ENCODE measurements at places on chromosomes 6 and 20.

DNA sequence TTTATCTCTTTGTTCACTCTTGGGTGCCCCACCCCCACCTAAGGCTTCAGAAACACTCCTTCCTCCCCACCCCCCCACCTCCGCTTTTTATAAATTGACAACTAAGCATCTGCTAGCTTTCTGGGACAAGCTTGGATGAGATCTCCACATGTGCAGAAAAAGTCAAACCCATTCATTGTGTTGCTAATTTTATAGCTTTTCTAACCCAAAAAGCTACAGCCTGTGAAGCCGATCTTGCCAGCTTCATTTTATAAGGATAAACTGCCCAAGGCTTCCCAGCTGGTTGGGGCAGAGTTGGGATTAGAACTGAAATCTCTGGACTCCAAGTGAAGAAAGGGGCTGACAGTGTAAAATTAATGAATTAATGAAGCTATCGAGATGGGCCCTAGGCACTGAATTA is 24.1 kb downstream of the BPIFB4 start:
- no peak for DNase-seq

- DNase-seq, result no peak
These were observed 135.9 kb downstream of the TMEM242 start for GRCh38 chr6:157187182-157188083.

DNA sequence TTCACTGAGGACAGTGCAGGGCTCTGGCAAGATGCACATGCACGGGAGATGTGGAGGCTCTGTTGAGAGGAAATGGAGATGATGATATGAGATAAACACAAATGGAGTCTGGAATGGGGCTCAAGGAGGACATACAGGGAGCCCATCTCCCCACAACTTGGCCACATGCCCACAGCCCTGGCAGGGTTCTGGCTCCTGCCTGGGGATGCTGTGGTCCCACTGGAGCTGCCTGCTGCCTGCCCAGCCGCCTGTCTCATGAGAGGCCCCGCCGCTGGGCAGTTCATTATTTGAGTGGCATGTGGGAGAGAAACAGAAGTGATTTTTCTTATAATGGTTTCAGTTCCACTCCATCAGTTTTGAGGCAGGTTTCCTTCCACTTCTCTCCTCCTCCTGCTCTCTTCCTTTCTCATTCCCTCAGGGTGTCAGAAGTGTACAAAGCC is 133.6 kb upstream of the TRAF3IP2 start:
- no peak for DNase-seq

GRCh38 chr20:62617711-62618483 is 24.4 kb upstream of the SLCO4A1 start:
- DNase-seq, result peak; percentile 59

DNA sequence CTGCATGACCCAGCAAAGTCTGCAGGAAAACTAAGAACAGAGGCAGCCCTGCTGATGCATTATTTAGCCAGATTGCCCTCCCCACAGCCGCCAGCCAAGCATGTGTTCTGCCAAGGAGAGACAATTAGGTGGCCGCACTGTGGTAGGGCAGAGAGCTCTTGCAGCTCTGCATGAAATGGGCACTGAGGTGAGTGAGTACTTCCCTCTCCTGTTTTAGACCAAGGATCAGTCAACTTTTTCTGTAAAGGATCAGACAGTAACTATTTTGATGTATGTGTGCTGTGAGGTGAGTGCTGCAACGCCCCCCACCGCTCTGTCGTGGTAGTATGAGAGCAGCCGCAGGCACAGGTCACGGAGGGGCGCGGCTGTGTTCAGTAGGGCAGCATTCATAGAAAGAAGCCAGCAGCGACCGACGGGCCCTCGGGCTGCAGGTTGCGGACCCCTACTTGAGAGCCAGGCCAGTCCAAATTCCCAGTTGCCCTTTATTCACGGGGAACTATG is 23.8 kb upstream of the FAM50B start:
- no peak for DNase-seq

DNA sequence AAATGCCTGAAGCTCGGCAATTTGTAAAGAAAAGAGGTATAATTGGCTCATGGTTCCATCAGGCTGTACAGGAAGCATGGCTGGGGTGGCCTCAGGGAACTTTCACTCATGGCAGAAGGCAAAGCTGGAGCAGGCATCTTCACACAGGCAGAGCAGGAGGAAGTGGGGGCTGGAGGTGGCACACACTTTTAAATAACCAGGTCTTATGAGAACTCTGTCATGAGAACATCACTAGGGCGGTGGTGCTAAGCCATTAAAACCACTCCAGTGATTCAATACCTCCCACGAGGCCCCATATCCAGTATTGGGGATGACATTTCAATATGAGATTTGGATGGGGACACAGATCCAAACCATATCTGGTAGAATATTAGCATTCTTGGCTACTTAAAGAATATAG is 345.2 kb downstream of the ARHGAP18 start:
- no peak for DNase-seq

Measured in CD4-positive, alpha-beta T cell treated with Interleukin-12 subunit alpha and Interleukin-12 subunit beta, for 1 hour (primary cell).